ENCODE measurements at places on chromosomes 6 and 20.

DNA sequence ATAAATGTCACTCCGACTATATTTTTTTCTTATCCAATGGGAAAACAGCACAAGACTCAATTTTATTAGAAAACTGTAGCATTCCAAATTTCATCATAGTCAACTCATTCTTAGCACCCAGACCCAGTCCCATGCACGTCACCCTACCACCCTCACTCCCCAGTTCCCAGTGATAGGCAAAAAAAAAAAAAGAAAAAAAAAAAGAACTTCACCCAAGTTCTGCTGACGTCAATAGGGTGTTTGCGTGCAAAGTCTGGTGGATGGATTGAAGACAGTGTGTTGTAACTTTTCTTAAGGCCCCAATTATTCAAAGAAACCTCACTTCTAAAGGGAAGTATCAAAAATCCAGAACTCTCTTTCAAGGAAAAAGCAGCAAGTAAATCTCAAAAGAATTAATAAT is 213.9 kb upstream of the PRDM1 start:
- no peak for DNase-seq

DNA sequence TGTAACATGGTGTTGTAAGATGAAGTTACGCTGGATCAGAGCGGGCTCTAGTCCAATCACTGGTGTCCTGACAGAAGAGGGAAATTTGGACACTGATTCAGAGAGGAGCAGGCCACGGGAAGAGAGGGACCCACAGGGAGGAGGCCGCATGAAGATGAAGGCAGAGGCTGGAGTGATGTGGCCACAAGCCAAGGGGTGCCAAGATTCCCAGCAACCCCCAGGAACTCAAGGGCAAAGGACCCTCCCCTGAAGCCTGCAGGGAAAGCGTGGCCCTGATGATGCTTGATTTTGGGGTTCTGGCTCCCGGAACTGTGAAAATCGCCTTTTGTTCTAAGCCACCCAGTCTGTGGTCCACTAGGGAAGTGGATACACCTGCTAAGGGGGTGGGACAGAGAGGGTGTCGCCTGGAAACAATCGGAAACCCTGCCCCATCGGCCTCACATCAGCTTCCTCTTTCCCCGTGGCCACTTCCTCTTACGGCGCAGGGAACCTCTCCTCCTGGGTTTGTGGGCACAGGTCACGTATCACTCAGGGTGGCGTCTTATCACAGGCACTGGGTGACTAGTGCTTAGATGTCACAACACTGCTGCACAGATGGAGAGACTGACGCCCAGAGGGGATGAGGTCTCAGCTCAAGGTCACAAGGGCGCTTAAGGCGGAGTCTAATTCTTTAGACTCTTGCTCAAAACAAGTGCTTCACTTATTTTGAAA is 58.0 kb downstream of the SULF2 start:
- no peak for DNase-seq

GRCh38 chr20:4633780-4634179 is 87.9 kb upstream of the PRND start:
- DNase-seq, result no peak

DNA sequence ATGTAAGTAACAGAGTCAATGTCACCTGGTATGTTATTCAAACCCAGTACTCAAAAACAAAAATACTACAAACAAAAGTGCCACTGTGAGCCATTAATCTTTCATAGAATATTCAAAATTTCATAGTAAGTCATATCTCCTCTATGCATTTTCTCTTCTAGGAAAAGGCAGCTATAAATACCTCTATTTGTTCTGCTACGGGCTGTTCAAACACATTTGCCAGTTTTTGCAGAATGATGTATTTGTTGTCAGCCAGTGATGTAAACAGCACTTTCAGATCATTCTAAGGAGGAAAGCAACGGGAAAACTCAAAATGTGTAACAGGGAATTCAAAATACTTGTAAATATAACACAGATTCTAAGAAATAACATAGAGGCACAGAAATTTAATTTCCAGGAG is 388.2 kb downstream of the SYNE1 start:
- DNase-seq, result no peak

- DNase-seq, result no peak
Observed at GRCh38 chr6:152050451-152051195, 243.1 kb downstream of the ESR1 start.

- peak; percentile 35 for DNase-seq
Observed at GRCh38 chr6:21201637-21202350, 391.8 kb upstream of the SOX4 start.

GRCh38 chr6:142786476-142786875 is 158.5 kb downstream of the HIVEP2 start:
- DNase-seq, result no peak

GRCh38 chr6:41712651-41713103 is 22.7 kb downstream of the TFEB start:
- no peak for DNase-seq

- peak; percentile 89 for DNase-seq
Observed at GRCh38 chr6:113591896-113592827, 265.0 kb upstream of the MARCKS start.

DNA sequence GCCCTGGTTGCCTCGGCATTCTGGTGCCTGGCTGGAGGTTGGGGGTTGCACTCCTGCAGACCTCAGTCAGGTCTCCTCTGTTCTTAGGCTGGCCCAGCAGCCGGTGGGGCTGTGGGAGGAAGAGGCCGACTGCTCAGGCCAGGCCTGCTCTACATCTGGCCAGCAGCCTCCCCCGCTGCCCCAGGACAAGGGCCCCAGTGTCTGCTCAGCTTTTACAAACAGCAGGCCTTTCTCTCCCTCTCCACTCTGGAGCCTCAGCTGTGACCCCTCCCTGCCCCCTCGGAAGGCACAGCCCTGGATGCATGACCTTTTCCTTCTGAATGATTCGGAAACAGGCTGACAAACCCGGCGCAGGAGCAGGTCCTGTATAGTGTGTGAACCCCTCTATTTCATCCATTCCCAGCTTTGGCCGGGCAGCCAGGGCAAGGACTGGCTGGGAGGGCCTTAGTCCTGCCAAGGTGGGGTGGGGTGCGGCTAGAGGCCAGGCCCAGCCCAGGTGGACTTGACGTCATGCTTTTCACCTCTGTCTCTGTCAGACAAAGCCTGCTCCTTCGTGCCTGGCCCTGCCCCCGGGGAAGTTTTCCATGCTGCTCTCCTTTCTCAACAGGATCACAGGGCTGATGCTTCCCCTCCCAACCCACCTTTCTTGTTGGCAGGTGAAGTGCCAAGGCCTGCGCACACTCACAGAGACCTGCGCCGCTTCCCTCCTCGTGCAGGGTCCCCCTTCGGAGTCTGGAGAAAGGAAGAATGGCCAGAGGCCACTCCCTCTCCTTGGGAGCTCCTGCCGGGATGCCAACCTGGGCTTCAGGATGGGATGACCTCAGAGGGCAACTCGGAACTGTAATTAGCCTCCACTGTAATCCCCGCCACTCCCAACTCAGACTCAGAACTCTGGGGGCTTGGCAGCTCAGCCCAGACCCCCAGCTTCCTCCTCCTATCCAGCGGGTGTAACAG is 10.1 kb upstream of the ITPR3 start:
- DNase-seq, result peak; percentile 59

DNA sequence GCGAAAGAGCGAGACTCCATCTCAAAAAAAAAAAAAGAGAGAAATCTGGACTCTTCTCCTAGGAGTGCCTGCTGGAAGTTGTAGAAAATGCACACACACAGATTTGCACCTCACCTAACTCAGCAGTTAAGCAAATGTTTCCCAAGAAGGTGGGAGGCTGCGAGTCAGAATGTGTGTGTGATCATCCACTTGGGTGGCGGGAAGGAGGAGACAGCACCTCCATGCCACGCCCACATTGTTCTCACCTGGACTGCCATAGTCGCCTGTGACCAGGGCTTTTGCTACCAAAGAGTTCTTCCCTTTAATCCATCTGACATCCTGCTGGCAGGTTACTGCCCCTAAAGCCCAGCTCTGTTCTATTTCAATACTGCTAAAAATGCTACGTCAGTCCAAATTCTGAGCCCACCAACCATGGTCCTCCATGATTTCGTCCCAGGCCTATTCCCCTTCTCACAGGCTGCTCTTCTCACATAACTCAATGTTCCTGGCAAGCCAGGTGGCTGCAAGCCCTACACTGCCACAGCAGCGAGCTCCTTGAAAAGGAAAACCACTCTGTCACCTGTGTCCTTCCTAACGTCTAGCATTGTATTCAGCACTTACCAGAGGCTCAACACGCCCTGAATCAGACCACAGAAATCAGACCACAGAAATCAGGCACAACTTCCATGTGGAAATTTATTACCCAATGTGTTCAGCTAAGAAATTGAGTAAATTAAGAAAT is 77.5 kb downstream of the PSMG4 start:
- no peak for DNase-seq

DNA sequence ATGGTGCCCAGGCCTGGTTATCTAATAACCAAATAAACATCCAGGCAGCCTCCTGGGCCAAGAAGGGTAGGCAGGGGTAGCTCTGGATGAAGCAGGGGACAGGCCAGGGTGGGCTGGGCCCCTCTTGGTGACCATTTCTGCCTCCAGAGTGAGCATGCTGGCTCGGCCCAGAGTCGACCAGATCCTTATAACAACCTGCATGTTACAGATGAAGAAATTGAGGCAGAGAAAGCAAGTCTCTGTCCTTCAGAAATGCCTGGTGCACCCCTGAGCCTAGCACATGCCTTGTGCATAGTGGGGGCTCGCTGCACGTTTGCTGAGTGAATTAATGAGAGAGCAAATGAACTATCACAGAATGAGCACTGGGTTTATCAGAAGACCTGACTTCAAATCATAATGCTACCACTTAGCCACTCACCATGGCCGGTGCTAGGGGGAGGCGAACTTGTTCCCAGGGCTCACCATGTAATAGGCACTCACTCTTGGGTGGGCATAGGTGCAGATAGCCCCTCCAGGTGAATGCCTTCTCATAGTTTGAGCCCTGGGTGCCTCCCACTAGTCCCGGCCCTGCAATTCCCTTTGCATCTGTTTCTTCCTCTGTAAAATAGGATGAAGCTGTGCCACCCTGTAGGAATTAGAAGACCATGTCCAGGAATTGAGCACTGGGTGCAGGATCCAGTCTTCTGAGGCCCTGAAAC is 3.8 kb upstream of the APCDD1L start:
- no peak for DNase-seq

GRCh38 chr6:165744555-165745228 is 81.7 kb upstream of the PDE10A start:
- DNase-seq, result no peak

GRCh38 chr6:46584586-46584985 is 68.0 kb downstream of the CYP39A1 start:
- DNase-seq, result no peak

GRCh38 chr20:16864963-16865362 is 116.8 kb downstream of the OTOR start:
- DNase-seq, result no peak

- DNase-seq, result no peak
Observed at GRCh38 chr20:1415667-1416468, 23.0 kb upstream of the FKBP1A start.

- DNase-seq, result no peak
Observed at GRCh38 chr6:82095091-82095490, 152.5 kb downstream of the IBTK start.

GRCh38 chr20:40781327-40782042 is 92.4 kb upstream of the MAFB start:
- no peak for DNase-seq

DNA sequence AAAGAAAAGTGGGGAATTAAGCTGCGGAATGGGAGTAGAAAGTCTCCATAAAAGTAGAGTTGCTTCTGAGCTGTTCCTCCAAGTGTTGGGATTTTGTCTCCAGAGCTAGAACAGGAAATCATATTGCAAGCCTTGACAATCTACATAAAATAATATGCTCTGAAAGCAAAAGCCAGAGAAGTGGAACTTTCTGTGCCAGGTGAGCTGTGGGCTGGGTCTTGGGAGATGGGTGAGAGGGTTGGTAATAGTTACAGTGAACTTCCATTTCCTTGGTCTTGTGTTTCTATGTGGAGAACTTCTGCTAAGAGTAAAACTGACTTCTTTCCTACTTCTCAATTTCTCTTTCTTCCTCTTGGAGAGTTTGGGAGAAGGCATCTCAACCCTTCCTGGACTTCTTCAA is 6.3 kb upstream of the HMGN4 start:
- DNase-seq, result no peak

DNA sequence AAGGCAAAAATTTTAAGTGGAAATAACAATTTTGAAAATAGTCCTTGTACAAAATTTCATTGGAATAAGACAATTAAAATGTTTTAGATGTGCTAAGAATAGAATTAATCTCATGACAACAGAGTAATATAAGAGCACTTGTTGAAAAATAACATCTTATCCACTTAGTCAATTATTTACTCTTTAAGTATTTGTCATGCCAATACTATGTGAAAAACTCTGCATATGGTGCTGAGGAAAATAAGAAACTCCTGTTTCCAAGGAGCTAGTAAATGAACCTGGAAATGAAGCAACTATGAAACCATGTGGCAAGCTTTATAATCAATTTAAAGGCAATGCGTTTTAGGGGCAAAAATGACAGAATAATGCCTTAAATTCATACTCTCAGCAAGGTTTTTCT is 42.7 kb upstream of the HCRTR2 start:
- no peak for DNase-seq

- peak; percentile 19 for DNase-seq
Observed at GRCh38 chr20:56859801-56860261, 230.7 kb downstream of the TFAP2C start.

DNA sequence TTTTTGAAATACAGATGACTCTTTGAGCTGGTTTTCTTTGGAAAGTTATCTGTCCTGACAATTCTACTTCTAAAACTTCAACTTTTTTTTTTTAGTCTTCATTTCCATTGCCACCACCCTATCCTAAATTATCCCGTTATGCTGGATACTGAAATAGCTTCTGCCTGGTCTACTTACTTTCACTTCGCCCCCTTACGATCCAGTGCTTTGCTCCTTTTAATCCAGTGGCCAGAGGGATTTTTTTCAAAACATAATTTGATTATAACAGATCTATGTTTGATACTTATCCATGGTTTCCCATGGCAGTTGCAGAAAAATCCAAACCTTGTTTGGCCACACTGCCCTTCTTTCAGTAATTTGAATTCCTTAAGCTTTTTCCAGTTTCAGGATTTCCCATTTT is 27.4 kb downstream of the ASXL1 start:
- DNase-seq, result no peak

DNA sequence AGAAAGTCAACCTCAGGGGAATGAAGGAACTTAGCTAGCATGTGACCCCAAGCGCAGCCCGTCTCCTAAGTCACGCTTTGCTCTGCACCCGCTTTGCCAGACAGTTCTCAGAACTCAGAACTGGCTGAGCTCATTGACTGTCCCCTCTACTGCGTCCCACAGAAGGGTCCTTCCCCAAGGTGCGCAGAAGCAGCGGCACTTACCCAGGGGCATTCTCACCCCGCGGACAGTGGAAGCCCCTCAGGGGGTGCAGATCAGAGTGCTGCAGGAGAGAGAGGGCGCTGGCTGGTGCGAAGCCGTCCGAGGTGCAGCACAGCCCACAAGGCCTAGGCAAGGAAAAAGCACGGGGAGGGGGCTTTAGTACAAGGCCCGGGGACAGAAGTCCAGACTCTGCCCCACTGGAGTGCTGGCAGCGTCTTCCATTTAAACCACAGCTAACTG is 807 bp downstream of the SNHG17 start:
- DNase-seq, result peak; percentile 26
